ENCODE measurements at places on chromosomes 12 and 14.

DNA sequence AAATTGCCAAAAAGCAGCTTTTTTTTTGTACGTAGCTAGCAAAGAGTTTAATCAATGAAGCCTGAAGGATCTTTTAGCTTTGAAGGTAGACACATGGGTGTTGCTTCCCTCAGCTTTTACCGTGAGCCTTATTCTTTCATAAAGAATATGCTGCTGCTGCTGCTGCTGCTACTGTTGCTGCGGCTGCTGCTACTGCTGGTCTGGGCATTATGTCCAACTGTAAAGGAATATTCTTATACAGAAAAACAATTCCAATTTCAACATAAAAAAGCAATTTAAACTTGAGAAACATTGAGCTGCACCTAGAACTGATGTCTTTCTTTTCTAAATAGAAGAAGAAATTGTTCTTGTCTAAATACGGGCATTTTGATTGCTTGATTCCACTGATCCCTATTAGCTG lies 38.9 kb upstream of the PPP1R12A start:
- DNase-seq, result no peak

GRCh38 chr12:87467936-87468335 lies 561.3 kb downstream of the C12orf50 start:
- no peak for DNase-seq

GRCh38 chr12:26126340-26127284 lies 1.8 kb upstream of the BHLHE41 start:
- peak; percentile 62 for DNase-seq

DNA sequence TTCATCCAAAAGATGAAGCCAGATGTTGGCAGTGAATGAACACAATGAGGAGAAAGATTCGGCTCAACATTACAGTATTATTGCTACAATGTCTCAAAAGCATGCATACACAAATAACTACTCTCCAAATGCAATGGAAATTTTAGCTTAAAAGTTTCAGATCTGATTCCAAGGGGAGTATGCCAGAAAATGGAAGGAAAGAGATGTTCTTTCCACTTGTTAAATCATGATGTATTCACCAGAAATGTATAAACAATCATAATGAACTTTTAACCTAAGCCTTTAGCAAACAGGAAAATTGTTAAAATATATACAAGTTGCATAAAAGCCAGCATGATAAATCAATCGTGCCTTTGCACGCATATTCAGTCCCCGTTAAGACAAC lies 62.1 kb downstream of the SH2B3 start:
- DNase-seq, result no peak

DNA sequence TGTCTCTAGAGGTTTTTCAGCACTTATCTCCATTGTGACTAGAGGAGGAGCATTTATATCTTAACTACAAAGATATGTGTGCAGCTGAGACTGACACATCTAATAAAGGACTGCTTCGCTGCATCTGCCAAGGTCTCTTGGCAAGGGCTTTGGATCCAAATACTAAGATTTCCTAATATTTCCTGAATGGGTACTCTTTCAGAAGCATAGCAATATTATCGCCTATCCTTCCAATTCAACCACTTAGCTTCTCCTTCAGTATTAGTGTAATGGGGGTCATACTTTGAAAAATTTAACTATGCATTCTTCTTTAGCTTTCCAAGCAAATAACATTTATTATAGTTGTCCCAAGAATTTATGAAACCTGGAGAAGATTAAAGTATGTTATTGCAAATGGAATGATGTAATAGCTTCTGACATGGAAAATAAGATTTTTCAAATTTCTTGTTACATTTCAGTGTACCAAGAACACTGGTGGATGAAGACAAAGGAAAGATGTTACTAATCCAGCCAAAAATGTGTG lies 243.0 kb upstream of the PDE3A start:
- DNase-seq, result no peak
